NCI-H748 treated with DMSO at 0.1 percent for 48 hours (cell line): ENCODE measurements at places on chromosomes 6 and 20.
A peak's percentile ranks its signal among the peaks of the same experiment; 100 is the strongest.

DNA sequence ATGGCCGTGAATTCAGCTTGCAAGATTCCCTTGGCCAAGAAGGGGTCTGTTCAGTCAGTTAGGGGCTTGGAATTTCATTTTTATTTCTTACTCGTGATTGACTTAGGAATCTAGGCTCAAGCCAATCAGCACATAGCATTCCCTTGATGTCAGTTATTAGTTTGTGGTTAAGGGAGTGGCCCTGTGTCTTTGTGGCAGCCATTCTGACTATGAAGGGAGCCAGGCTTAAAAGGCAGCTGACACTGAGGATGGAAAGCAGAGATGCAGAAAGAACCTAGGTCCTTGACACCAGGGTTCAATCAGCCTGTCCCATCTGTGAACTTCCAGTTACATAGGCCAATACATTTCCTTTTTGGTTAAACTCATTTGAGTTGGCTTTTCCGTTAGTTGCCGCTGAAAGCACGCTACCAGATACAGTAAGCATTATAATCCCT, 48.1 kb downstream of the MCUR1 start:
- no peak for DNase-seq

- DNase-seq, result no peak
Observed at GRCh38 chr6:7823552-7823951, 87.0 kb downstream of the TXNDC5 start.

GRCh38 chr20:22339091-22339881, 245.1 kb downstream of the FOXA2 start:
- DNase-seq, result peak; percentile 92

GRCh38 chr20:43584448-43585136, 6.1 kb upstream of the IFT52 start:
- no peak for DNase-seq
